ENCODE measurements at places on chromosomes 6 and 20.
A peak's percentile ranks its signal among the peaks of the same experiment; 100 is the strongest.

DNA sequence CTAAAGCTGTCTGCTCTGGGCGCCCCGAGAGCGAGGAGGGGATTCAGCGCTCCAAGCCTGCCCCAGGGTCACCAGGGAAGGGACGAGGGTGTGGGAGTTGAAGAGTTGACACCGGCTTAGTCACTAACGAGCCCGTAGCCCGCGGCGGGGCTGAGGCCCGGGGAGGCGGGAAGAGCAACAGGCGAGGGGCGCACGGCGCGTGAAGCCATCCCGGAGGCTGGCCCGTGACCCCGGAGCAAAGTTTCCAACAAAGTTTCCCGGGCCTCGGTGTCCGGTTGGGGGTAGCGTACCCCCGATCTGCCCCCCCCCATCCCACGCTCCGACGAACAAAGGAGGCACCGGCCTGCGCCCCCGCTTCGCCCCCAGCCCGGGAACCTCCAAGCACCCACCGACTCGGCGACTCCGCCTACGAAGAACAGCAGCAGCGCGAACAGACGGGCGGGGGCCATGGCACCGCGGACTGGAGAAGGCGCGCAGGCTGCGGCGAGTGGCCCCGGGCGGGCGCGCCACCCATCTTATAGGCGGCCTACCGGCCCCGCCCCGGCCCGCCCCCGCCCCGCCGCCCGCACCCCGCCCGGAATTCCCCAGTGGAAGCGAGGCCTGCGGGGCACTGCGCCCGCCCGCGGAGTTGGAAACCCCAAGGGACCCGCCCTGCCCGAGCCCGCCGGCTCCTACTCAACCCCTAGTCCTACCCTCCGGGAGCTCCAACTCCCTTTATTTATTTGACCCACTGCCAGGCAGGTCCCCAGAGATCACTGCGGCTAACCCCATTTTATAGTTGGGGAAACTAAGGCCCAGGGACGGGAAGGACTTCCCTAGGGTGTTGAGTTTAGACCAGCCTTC lies at the start of gene SDC4:
Gene SDC4, minus strand, starts transcription at position 489 of the 843 bp plus-strand sequence. Its CDS starts 40 bp downstream, at position 449.
- peak; percentile 80 for DNase-seq

- DNase-seq: no peak
These were observed 110.0 kb upstream of the PMEPA1 start for GRCh38 chr20:57819691-57820380.

DNA sequence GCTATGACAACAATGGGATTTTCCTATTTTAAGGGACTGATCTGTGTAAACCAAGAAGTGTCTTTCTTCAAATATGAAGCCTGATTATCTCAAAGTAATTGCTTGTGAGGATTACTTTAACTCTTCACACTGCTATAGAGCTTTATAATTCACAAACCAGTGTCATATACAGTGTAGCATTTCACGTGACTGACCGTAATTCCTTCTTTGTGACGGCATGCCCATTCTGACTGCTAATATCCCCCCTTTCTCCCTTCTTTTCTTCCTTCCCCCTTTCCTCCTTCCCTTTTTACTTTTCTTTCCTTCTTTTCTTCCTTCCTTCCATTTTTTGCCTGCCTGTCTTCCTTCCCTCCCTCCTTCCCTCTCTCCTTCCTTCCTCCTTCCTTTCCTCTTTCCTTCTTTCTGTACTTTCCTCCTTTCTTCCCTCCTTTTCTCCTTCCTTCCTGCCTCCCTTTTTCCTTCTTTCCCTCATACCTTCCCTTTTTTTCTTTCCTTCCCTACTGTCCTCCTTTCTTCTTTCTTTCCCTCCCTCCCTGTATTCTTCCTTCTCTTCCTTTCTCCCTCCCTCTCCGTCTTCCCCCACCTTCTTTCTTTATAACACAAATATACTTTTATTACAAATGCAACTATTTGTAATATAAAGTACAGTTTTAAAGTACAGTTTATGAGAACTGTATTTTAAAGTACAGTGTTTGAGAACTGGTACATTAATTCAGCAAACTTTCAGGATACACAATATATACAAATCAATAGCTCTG lies 75.0 kb upstream of the EXOC2 start:
- no peak for DNase-seq

- no peak for DNase-seq
These were observed 188.1 kb upstream of the BMP2 start for GRCh38 chr20:6579417-6579816.

GRCh38 chr6:152748843-152749242 lies 1.8 kb upstream of the VIP start:
- no peak for DNase-seq

- peak; percentile 84 for DNase-seq
These were observed 55.7 kb upstream of the PRND start for GRCh38 chr20:4666001-4666479.

DNA sequence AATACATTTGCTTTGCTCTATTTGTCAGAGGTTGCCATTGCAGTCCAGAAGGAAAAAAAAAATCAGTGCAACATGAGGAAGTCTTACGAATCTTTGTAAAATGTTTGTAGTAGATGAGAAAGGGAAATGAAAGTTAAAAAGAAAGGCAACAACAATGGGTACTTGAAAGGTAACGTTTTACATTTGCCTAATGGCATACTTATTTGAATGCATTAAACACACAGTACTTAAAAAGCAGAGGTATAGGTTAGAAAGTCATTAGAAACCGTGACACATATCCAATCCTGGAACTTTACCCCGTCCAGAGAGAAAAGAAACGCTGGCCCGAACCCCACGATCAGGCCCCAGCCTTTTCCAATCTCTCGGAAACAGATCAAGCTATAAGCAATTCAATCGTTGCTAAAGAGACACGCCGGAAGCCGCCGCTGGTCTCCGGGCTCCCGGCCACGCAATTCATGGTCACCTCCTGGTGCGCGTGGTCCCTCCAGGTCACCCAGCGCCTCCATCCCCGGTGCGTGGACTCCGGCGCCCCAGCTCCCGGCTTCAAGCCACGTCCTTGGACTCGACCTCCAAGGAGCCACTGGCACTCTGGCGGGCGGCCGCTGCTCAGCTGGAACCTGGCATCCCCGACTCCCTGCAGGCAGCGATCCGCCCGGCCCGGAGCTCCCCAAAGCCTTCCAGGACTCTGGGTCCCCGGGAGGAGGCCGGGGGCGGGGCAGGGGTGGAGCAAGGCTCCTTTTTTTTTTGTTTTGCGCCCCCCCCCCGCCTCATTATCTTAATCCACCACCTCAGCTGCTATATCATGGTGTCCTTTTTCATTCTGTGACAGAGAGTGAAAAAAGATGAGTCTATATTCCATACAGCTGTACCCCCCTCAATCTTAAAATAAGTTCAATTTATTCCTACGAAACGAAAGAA lies at the start of gene SLC18B1:
Gene SLC18B1, minus strand, starts transcription at position 687 of the 918 bp plus-strand sequence. Its CDS starts 181 bp downstream, at position 506.
- DNase-seq: peak; percentile 54

- DNase-seq: no peak
These were observed 22.9 kb downstream of the BCAS4 start for GRCh38 chr20:50817776-50818172.

DNA sequence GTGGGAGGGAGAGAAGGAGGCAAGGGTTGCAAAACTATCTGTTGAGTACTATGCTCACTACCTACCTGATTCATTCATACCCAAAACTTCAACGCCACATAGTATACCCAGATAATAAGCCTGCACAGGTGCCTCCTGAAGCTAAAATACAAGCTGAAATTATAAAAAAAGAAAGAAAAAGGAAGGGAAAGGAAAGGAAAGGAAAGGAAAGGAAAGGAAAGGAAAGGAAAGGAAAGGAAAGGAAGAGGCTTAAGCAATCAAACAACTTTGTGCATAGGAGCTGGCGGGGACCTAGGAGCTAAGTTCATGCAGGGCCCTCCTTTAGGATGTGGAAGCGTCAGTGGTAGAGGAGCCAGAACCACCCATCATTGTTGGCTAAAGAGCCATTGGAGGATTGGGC lies 108.9 kb upstream of the SYNDIG1 start:
- no peak for DNase-seq

DNA sequence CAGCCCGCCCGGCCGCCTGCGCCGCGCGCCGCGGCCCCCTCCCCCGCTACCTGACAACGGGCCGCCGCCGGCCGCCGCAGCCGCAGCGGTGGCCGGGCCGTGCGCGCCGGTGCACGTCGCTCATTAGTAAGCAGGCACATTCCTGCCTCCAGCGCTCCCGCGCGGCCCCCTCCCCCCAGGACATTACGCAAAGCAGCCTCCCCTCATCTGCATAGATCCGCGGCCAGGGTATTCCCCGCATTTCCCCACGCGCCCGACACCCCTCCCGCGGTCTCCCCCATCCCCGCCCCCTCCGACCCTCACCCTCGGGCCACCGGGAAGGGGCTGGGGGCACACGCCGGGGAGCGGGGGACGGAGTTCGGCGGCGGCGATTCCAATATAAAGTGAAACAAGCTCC lies at the start of gene HIVEP2:
Gene HIVEP2, minus strand, starts transcription at position 128 of the 397 bp plus-strand sequence. CDS start 170,438 bp downstream, outside the sequence.
- peak; percentile 87 for DNase-seq

- no peak for DNase-seq
These were observed 473.9 kb downstream of the PKHD1 start for GRCh38 chr6:51613558-51613957.

DNA sequence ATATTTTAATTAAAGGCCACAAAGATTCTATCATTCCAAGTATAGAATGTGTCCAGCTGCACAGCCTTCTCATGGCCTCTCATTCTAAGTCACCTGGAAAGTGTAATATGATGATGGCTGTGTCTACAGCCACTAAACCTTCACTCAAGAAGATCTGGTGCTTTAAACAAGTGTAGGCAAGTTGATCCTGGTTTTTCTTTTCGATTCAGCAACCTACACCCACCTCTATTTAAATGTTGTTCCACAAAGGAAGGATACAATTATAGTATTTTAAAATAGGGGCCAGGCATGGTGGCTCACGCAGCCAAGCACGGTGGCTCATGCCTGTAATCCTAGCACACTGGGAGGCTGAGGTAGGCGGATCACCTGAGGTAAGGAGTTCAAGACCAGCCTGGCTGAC lies 25.5 kb upstream of the DST start:
- no peak for DNase-seq

GRCh38 chr6:84249724-84250123 lies 22.3 kb upstream of the CEP162 start:
- no peak for DNase-seq

DNA sequence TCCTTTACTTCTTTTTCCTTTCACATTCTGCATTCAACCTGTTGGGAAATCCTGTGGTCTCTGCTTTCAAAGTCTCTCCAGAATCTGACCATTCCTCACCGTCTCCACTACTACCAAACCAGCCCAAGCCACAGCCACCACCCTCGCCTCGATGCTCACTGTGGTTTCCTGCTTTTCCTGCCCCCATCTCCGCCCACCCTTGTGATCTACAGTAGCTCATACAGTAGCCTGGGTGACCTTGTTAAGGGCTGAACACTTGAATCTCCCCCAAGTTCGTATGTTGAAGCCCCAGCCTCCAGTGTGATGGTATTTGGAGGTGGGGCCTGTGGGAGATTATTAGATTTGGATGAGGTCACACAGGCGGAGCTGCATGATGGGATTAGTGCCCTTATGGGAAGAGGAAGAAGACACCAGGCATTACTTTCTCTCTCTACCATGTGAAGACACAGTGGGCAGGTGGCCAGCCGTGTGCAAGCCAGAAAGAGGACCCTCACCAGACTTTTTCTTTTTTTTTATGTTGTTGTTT lies 189.0 kb upstream of the UST start:
- DNase-seq: no peak

DNA sequence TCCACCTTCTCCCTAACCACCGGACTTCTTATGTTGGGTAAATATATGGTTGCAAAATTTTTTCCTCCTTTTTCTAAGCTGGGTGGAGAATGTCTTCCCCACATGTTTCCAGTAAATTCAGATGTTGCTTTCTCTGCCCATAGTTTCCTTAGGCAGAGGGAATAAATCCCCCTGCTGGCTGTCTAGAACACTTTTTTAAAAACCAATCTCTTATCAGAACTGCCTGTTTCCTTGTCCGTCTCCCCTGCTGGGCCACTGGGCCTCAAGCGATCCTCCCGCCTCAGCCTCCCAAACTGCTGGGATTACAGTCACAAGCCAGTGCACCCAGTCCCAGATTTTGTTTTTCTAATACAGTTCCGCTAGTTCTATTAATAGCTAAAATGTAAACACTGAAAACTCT lies 9.9 kb upstream of the WFDC2 start:
- no peak for DNase-seq

DNA sequence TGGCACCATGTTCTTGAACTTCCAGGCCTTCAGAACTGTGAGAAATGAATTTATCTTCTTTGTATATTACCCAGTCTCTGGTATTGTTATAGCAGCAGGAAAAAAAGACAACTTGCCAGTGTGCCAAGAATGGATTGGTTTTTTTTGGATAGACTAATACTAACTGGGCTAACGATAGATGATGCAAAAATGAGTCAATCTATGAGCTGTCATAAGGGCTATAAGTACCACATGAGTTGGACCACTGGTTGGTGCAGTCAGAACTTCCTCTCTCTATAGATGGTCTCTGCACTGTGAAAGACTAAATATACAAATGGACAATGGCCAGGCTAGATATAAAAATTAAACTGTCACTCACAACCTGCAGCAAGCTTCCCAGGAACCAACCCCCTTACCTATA lies 87.6 kb upstream of the COL21A1 start:
- DNase-seq: peak; percentile 80

GRCh38 chr6:113564371-113565171 lies 292.6 kb upstream of the MARCKS start:
- DNase-seq: peak; percentile 97

GRCh38 chr20:62398120-62398821 lies 8.8 kb downstream of the CABLES2 start:
- DNase-seq: no peak

GRCh38 chr20:41027366-41027765 lies 1.3 kb upstream of the TOP1 start:
- DNase-seq: no peak

GRCh38 chr6:143616741-143617140 lies 61.0 kb upstream of the PHACTR2 start:
- no peak for DNase-seq

GRCh38 chr6:35141007-35141655 lies at the start of gene TCP11:
Gene TCP11 (minus strand): TSS chr6:35141339. CDS start chr6:35140870, 469 bp downstream.
- no peak for DNase-seq

- DNase-seq: no peak
These were observed 3.9 kb downstream of the NOL4L start for GRCh38 chr20:32580970-32581838.

DNA sequence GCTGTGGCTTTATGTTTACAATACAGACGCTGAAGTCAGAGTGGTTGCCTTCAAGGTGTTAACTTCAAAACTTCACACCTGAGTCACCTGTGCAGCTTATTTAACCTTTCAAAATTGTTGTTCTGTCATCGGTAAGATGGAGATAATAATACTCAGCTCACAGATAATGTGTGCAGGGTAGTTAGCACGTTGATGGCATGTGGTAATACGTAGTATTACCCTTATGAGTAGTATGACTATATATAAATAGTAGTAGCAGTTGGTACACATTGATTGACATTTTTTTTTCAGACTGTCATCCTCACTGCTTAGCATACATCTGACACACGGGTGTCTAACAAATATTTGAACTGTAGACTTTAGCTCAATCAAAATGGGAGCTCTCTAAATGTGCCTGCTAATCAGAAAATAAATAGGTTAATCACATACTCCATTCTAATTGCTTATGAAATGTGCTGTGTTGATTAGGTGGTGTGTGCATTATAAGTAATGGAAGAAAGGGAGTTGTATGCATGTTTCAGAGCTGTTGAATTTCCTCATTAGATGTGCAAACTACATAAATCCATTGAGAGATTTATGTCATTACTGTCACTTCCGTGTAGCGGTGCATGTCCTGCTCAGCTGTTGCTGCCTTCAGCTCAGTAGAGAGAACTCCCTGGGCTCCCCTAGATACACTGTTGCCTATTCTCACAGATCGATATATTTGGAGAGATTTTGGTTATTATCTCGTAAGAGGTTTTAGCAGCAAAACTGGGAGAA lies 11.2 kb upstream of the MROH8 start:
- DNase-seq: no peak

GRCh38 chr6:118562959-118563358 lies 14.9 kb downstream of the PLN start:
- no peak for DNase-seq

Data from EL (cell line).